Stimulated activated CD8-positive, alpha-beta memory T cell treated with anti-CD3 and anti-CD28 coated beads, Interleukin-12 subunit alpha, Interleukin-12 subunit beta, amount 100 ng/mL, for 4 hours (primary cell): ENCODE measurements at places on chromosomes 7 and 10.

GRCh38 chr7:100266576-100267354, 40.7 kb upstream of the SPDYE3 start:
- no peak for DNase-seq

DNA sequence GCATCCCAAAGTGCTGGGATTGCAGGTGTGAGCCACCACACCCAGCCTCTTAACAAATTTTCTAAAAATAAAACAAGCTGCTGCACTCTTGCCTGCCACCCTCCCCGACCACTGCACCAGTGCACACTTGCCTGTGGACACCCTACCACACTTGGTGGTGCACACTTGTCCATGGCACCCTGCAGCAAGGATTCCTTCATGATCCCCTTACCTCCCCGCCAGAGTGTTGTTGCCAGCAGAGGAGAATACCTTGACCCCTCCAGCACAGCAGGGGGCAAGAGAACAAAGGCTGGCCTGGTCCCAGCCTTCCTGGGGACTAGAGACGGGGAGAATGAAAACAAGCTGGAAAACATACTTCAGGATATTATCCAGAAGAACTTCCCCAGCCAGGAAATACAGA, 65.9 kb upstream of the KCND2 start:
- DNase-seq: no peak

- DNase-seq: no peak
Observed at GRCh38 chr10:10976652-10977051, 41.0 kb upstream of the CELF2 start.

DNA sequence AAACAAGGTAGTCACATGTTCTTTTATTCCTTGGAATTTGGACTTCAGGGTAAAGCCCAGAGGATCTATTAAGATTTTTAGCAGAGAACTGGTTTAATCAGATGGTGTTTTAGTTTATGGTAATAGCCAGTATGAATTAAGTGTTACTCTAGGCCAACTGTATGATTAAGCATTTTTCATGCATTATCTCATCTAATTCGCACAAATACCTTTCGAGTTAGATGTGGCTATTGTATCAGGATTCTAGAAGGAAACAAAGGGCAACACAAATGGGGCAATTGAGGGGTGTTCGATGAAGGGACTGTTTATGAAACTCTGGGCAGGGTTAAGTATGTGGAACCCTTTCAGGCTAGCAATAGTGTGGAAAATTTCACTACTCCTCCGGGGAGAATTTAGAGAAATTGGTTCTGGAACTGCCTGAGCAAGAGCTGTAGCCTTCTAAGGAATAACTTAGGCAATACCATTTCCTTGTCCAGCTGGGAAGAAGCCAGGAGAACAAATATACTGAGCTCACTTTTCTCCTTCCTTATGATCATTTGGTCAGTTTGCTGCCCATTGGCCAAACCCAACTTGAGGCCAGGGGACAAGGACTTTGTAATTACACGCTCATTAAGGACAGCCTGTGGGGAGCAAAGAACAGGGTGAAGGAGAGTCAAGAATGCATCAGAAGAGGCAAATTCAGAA, 319.0 kb upstream of the FZD1 start:
- no peak for DNase-seq

GRCh38 chr7:94195813-94196212, 191.7 kb upstream of the BET1 start:
- no peak for DNase-seq

DNA sequence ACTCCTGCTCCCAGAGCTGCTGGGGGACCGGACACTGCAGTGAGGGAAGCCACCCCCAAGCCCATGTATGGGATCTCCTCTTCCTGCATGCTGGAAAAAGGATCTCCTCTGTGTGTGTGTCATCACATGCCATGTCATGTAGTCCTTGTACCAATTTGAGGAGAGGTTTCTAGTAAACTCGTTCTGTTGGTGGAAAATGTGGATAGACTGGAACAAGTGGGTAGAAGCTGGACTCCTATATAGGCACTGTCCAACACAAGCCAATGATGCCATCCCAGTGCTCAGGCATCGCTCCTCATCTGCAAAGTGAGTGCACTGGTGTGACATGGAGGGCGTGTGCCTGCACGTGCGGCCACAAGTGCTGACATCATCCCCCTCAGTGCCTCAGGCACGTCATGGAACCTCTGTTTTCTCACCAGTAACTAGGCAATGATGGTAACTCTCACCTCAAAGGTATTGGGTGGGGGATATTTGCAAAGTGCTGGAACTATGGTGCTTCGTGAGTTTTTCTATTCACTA, 19.3 kb downstream of the MYO1G start:
- no peak for DNase-seq

- no peak for DNase-seq
Observed at GRCh38 chr10:66223656-66224055, 702.2 kb upstream of the LRRTM3 start.

GRCh38 chr7:16668049-16668858, 22.3 kb downstream of the BZW2 start:
- no peak for DNase-seq

GRCh38 chr7:88401009-88401623, 94.4 kb upstream of the STEAP4 start:
- DNase-seq: no peak

DNA sequence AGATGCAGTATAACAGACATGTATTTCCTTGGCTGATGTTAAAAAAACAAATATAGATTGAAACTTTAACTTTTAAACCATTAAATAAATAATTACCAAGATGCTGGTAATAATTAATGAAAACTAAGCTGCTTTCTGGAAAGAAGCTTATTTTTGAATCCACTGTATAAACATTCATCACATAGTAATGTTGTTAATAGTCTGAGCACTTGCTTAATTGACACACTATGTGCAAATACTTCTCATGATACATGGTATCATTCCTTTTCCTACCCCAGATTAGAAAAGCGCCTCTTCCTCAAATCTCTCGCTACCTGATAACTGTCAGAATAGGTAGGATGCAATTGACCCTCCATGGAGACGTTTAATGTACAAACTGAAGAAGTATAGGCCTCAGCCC, 15.0 kb upstream of the COL28A1 start:
- DNase-seq: no peak

DNA sequence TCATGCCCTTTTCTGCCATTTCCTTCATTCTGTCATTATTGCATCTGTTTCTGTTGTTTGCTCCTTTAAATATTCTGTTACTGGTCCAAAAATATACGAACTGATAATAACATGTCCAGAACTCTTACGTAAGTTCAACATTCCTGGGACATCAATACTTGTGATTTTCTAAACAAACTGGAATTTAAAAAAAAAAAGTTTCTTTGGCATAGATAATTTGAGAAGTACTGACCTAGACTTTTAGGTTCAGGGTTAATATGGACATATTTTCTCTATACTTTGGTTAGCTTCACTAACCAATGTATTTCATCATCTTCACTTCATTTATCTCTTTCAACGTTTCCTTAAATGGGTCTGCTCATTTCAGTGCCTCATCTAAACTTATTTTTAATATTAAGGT, 147.3 kb downstream of the JMJD1C start:
- DNase-seq: no peak

- no peak for DNase-seq
Observed at GRCh38 chr10:17533731-17534130, 79.3 kb upstream of the ST8SIA6 start.

DNA sequence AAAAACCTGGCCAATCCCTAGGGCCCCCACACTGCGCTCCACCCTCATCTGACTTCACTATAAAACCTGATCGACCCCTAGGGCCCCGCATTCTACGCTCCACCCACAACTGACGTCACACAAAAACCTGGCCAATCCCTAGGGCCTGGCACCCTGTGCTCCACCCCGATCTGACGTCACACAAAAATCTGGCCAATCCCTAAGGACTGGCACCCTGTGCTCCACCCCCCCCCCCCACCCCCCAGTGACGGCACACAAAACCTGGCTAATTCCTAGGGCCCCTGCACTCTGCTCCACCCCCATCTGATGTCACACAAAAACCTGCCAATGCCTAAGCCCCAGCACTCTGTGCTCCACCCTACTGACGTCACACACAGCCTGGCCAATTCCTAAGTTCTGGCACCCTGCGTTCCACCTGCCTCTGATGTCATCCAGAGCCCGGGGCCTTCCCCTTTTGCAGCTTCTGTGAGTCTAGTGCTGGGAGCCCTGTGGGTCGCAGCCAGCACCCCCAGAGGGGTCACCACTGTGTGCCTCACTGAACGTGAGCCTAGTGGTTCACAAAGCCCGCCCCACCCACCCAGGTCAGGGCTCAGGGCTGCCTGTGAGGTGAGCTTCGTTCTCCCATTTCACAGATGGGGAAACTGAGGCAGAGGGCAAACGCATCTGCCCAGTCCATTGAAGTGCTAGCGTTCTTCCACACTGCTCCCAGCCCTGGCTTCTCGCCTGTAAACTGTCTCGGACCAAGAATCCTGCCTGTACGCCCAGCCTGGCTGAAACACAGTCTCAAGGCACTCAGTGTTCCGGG, 40.6 kb downstream of the MICALL2 start:
- DNase-seq: no peak

DNA sequence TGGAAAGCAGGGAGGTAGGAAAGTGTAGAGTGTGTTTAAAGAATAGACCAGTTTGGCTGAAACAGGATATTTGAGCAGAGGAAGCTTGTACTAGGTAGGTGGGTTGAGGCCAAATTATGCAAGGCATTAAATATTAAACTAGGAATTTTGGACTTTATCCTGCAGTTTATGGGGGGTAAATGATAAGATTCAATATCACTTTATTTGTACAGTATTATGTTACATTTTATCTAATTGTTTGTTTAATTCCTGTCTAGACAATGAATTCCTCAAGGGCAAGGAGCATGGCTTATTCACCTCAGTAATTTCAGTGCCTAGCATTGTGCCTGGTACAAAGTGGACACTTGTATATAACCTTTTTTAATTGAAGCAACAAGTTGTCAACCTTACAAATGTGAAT, 125.9 kb downstream of the CFTR start:
- no peak for DNase-seq

GRCh38 chr10:24262929-24263590, 54.1 kb downstream of the KIAA1217 start:
- no peak for DNase-seq

DNA sequence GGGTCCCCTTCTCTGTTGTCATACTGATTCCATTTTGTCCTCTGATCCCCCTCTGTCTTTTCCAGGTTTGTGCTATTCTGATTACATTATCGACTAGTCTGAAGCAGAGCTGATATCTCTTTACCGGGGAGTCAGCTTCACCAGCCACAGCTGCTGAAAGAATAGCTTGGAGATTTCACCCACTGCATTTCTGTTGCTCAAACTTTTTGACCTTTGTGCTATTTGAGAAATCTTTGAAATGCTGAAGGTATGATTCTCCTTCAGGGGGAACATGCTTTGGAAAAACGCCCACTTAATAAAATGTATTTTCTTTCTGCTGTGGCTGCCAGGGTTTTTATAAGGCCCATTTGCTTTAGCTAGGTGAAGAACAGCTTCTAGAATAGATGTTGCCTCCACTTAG, 197.8 kb upstream of the TCF7L2 start:
- DNase-seq: no peak

GRCh38 chr7:148711191-148712102, 12.7 kb downstream of the CUL1 start:
- no peak for DNase-seq

DNA sequence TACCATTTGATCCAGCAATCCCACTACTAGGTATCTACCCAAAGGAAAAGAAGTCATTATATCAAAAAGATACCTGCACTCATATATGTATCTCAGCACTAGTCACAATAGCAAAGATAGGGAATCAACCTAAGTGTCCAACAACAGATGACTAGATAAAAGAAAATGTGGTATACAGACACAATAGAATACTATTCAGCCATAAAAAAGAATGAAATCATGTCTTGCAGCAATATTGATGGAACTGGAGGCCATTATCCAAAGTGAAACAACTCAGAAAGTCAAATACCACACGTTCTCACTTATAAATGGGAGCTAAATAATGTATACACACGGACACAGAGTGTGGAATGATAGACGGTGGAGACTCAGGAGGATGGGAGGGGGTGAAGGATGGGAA, 146.0 kb downstream of the PARD3 start:
- no peak for DNase-seq

DNA sequence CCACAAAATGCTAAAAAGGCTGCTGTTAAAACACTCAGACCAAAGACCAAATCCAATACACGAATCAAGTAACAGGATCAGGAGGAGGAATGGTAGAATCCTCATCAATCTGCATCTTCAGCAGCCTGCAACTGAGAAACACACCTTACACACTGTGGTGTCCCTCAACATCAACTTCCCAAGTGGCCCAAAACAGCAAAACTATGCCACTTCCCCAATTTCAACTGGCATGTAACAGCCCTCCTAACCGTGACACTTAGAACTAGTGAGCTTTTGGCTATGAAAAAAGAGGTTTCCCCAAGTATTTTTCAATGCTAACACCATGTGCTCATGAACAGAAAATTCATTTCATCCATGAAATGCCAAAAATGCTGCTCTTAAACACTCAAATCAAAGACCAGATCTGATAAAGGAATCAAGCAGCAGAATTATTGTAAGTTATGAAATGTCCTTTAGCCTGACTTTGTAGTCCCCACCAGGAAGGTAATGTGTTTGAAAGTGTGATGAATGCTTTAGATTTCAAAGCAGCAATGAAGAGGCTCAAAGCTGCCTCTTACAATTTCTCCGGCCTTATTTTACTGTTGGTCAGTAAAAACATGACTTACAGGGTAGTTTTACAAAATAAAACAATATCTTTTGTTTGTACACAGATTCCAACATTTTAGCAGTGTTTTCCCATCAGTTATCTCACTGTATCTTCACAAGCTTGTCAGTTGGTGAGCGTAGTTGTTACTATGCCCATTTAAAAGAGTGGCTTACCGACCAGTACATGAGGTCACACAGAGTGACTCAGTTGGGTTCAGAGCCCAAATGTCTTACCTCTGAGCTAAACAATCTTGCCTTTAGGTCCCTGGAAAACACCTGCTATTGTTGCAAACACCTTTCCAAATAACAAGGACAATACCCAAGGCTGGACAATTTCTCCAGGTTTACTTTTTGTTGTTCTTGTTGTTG, 65.7 kb upstream of the ASAH2 start:
- no peak for DNase-seq

DNA sequence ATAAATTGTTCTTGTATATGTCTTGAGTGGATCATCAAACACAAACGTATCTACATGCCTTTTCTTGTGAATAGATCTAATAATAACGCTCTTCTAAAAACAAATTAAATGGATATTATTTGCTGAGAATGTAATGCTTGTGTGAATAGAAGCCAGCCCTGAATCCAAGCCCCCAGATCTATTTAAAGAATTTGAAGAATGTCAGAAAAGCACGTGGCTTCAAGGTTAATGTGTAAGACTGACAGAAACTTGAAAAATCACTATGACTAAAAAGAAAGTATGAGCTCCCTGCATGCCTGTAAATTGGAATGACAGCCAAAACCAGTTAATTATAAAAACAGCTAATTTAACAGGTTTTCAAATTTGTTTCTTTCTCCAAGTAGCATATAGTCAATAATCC, 43.2 kb upstream of the ATRNL1 start:
- DNase-seq: no peak

DNA sequence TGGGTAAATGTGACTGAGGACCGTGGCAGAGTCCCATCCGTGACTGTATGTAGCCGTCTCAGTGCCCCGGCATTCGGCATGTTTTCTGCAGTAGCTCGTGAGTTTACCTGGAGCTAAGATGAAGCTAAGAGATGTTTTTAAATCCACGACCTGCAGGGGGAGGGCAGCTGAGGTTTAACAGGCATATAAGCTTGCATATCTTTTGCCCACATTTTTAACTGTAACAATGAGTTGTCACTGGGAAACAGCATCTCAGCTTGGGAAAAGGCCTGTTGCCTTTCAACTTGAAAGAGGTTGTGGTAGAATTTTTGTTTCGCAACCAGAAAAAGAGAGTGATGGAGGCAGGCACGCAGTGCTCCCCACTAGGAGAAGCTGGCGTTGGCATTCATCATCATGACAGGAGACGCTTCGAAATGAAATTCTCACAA, 77.7 kb downstream of the CELF2 start:
- DNase-seq: no peak
